ENCODE measurements at places on chromosomes 4 and X. TPM values are rescaled to one million over a fixed set of nuclear protein-coding genes. Genes with fewer than 3 reads are reported as not detected.

CD38 gene
- total RNA-seq: 1.1 TPM

KCND1 gene
- 6.5 TPM for total RNA-seq

LANCL3 gene
- total RNA-seq: 1.8 TPM

ACE2 gene
- 169 TPM for total RNA-seq

GRCh38 chr4:69098470-69098869, 2.2 kb downstream of the UGT2B7 start:
- DNase-seq: no peak

DNA sequence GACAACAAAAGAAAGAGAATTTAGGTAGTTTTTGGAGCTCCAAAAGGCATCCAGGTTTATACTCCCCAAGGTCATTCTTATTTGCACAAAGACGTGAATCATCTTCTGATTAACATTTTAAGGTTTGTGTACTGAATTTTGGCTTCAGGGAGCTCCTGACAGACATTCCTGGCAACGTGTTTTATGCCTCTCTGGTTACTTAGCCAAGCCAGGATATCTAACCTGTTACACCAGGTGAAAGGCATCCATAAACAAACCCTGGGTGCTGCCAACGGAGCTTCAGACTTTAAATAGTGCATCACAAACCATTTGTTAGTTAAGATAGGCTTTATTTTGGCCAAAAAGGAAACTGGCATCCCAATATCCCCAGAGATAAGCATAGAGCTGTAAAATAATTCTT, 997.3 kb downstream of the ARAP2 start:
- no peak for DNase-seq

DNA sequence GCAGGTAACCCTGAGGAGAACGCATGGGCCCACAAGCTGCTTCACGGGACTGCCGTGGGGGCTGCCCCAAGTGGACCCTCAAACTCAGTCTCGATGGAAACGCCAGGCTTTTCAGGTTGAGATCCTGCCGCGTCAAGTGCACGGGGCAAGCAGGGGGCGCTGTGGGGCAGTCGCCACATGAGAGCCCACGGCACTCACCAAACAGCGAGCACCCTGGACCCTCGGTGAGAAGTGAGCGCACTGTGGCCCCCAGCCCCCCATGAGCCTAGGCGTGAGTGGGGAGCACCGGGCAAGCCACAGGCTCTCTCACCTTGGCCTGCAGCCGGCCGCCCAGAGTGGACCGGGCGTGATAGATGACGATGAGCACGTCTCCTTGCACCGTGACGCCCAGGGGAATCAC, 50.9 kb upstream of the CPLX1 start:
- DNase-seq: no peak

- DNase-seq: no peak
Observed at GRCh38 chrX:63746278-63746677, 38.7 kb downstream of the ARHGEF9 start.

- DNase-seq: no peak
Observed at GRCh38 chrX:20947411-20947912, 426.8 kb upstream of the CNKSR2 start.

Measured in mucosa of gallbladder (tissue), 1 donor.